ENCODE measurements at places on chromosomes 12 and 14.
A peak's percentile ranks its signal among the peaks of the same experiment; 100 is the strongest.

GRCh38 chr12:117294189-117294603 lies 67.2 kb downstream of the NOS1 start:
- no peak for DNase-seq

DNA sequence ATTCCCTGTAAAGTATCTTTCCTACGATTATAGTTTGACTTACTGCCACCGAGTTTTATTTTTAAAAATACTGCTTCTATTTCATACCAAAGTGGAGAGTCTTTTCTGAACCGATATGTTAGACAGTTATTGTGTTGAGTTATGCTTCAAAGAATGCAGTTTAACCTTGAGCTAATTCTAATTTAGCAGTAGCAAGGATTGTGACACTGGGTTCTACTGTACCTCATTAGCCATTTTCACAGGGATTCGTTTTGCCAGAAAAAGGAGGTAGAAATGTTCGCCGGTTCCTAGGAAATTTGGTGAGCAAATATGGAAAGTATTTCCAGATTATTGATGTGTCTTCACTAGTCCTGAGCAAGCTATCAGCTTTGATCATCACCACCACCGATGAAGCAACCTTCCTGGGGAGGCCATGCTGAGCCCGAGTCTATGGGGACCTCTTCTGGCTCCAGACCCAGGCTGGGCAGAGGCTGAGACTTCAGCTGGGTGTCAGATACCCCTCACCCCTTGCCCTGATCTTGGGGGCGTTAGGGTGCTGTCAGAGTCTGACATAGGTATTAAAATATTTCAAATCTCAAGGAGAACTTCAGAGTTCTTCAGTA lies 13.6 kb downstream of the GLRX5 start:
- DNase-seq, result no peak

- no peak for DNase-seq
Observed at GRCh38 chr12:116838365-116838764, 42.9 kb downstream of the HRK start.

DNA sequence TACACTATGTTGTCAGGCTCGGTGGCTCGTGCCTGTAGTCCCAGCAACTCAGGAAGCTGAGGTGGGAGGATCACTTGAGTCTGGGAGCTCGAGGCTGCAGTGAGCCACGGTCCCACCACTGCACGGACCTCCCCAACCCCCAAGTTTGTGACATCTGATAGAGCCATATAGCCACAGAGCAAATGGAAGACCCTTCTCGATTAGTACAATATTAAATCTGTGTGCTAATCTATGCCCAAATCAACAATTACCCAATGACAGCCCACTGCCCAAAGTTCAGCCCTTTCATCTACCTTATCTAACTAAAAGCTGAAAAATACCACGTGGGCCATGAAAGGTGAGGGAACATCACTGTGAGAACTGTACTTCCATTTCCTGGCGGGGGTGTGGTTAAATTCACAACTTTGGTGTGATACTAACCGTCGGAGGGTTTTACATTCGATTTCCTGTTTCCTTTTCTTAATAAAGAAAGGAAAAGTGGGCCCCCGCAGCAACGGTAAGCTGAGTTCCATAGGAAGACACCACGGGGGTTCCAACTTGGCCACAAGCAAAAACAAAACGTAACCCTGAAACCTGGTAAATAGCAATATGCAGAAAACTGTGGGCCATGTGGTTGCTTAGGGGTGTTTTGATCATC lies 31.2 kb upstream of the FOS start:
- peak; percentile 88 for DNase-seq

DNA sequence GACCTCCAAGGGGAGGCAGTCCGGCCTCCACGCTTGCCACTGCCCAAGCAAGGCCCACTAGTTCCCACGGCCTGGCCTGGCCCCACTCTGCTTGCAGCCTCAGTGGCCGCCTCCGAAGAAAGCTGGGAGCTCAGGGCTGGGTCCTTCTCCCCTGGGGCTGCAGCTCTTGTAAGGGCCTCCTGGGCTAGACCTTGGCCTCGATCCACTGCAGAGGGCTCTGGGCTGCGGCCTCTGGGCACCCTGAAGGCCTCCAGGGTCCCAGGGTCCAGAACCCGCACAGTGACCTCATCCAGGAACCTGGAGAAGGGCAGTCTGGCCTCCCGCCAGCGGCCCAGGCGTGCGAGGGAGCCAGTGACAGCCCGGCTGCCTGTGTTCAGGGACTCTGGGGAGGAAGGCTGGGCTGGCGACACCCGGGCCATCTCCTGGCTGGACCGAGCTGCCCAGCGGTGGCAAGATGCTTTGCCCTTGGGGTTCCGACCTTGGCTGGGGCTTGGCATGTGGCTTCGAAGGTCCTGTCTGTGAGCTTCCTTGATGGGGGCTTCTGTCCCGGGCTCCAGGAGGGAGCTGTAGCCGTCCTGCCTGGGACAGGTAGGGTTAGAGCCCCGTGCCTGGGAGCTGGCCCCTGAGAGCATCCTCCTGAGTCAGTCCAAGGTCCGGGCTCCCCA lies 9.8 kb downstream of the BEGAIN start:
- DNase-seq, result no peak

DNA sequence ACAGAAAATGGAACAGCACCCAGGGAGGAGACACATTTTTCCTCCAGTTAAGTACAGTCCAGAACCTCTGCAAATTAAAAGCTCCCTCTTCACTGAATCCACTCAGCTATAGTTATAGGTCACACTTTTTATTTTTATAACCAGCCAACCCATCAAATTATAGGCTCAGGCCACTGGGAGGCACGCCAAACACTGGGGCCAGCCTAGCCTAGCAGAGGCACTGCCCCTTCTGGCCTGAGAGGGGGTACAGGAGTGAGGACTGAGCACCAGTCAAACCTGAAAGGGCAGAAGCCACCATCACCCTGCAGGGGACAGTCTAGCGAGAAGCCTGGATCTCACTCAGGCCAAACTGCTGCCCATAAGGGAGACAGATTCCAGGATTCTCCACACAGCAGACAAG lies 19.3 kb downstream of the FMNL3 start:
- DNase-seq, result no peak

DNA sequence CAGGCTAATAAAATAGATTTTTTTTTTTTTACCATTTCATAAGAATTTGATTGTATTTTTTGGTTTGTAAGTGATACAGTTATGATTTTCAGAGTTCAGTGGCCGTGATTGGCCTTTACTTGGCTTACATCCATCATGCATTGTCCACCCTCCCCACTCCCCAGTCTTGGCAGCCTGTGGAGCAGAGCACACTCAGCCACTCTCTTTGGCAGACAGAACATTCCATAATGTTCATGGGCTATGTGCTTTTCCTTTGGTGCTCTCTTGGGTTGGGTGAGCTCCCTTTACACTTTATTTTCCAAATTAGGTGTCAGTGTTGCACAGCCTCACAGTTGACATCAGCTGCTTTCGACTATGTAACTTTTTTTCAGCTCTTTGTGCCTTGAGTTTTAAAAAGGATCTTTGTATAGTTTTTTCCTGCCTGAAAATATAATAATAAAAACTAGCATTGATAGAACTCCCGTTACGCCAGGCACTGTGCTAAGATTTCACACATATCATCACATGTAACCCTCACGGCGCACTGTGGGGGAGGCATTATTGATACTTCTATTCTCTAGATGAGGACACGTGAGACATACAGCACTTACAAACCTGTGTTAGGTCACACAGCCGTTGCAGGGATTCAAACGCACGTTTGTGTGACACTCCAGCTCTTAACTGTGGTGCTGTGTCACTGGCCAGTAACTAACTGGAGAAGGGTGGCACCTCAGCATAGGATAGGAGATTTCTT lies 21.5 kb downstream of the SUDS3 start:
- no peak for DNase-seq

DNA sequence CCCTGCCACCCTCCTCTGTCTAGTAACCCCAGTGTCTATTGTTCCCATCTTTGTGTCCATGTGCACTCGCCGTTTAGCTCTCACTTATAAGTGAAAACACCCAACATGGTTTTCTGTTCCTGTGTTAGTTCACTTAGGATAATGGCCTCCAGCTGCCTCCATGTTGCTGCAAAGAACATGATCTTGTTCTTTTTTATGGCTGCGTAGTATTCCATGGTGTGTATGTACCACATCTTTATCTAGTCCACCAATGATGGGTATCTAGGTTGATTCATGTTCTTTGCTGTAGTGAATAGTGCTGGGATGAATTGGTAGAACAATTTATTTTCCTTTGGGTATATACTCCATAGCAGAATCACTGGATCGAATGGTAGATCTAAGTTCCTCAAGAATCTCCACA lies 51.0 kb upstream of the RFLNA start:
- DNase-seq, result no peak

GRCh38 chr12:13523536-13524307 lies 327.2 kb downstream of the EMP1 start:
- no peak for DNase-seq

GRCh38 chr12:124588751-124589267 lies 21.4 kb upstream of the NCOR2 start:
- DNase-seq, result no peak

- no peak for DNase-seq
Observed at GRCh38 chr14:68621400-68622365, 171.2 kb downstream of the ZFP36L1 start.

DNA sequence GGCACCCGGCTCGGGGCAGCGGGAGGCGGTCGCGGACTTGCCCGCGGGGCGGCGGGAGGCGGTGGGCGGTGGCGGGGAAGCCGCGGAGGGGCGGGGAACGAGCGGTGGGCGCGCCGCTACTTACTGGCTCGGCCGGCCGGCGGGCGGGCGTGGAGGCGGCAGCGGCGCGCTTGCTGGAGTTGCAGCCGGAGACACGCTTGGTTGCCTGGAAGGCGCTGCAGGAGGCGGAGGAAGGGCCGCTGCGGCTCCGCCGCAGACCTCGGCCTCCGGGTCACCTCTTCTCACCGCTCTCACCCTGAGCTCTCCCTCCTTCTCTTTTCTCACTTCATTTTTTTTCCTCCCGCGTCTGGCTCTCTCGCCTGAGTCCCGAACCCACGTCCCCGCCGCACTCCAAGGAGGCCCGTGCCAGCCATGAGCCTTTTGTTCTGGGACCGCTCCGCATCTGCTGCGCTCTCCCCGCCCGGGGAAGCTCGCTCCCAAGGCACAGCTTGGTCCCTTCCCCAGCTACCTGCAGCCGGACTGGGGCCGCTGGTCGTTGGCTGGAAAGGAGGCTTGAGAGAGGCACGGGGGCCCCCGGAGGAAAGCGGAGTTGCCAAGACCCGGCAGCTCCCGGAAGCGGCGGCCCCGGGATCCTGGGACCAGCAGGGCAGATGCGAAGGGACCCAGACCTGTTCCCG lies 592 bp upstream of the KCNK10 start:
- DNase-seq, result no peak
